ENCODE measurements at places on chromosomes 5 and 9.

DNA sequence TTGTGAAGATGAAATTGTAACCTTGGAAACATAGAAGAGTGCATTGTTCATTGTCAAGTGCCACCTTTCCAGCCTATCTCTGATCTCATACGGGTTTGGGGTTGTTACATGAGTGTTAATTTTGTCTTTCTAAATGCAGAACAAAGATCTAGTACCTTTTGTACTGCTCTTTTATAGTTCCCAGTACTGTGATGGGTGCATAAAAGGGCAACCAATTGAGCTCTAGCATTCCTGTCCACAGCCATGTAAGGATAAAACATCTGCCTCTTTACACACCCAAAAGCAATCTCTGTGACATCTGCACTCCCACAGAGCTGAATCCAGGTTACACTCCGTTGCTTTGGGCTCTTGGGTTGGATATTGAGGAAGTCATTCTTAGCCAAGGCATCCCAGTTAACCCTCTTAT is 255.2 kb downstream of the SGCD start:
- no peak for DNase-seq

- no peak for DNase-seq
Measured at GRCh38 chr9:14487547-14488185, 173.7 kb upstream of the NFIB start.

- no peak for DNase-seq
Measured at GRCh38 chr9:130175355-130175754, 3.2 kb downstream of the NCS1 start.

GRCh38 chr9:108551030-108551841 is 304.6 kb downstream of the ACTL7B start:
- DNase-seq: no peak

DNA sequence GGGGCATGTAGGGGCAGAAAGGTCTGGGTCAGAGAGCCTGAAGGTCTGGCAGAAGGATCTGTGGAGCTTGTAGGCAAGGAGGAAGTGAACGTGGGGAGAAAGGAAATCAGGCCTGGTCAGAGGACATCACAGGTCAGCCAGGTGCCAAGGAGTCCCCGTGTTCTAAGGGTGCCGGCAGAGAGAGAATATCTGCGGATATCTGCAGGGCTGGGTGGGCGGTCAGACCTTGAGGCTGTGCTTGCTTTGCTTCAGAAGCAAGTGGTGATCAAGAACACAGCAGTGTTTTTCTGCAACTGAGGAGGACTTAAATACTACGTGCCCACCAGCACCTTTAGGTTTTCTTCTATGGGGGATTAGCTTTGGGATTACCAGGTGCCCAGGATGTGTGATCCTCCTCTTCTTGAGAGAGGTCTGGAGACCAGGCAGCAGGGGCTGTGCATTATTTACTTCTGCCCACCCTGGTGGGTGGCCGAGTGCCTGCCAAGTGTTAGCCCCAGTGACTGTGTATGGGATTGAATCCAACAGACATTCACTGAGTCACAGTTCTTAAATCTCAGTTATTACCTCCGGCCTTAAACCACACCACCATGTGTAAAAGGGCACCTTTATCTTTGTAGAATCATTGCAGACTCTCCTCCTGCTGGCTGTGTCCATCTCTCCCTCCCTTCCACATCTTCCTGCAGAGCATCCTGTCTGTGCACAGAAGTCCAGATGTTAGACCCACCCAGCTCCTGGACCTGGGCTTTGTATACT is 12.5 kb upstream of the SHB start:
- DNase-seq: no peak

GRCh38 chr5:157562111-157562581 is 13.4 kb downstream of the ADAM19 start:
- DNase-seq: no peak

DNA sequence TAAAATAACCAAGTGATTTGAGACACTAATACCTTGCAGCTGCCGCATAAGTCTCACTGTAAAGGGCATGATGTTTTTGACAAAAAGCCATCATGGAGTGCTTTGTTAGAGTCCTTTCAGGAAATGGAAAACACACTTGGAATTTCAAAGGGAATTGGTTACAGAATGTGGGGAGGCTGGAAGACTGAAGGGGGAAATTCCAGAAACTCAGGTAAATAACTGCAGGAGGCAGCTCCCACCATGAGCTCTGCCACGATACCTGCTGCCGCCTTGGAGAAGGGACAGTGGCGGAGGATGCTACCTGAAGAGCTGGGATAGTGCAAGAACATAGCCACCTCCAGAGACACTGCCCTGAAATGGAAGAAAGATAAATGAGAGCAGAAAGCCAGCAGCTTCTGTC is 66.9 kb downstream of the PRKACG start:
- DNase-seq: no peak

DNA sequence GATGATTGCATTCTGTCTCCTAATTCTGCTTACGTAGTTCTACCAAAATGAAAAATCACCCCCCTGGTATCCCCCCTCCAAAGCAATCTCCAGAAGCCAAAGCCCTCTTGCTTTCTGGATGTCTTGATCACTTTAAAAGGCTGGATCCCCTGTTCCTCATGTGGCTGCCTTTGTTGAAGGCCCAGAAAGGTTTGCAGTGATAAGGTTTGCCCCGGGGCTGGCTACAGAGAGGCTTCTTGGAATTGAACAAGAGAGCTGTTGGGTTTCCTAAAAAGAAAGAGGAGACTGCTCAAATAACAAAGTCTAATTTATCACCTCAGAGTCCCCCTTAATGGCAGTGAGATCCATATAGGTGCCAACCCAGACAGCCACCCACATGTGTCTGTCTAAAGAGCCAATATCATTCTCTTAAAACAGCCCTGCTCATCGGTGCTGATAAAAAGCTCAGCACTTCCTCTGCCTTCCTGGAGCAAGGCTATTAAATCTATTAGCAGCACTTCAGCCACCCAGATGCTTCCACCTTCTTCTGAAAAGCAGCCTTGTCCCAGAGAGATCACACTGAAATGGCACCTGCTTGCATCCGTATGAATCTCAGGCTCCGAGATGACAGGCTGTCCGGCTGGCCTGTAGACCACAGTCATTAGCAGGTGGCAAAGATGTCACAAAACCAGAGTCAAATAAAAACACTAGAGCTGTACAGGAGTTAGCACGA is 70.9 kb downstream of the TEX10 start:
- DNase-seq: no peak

DNA sequence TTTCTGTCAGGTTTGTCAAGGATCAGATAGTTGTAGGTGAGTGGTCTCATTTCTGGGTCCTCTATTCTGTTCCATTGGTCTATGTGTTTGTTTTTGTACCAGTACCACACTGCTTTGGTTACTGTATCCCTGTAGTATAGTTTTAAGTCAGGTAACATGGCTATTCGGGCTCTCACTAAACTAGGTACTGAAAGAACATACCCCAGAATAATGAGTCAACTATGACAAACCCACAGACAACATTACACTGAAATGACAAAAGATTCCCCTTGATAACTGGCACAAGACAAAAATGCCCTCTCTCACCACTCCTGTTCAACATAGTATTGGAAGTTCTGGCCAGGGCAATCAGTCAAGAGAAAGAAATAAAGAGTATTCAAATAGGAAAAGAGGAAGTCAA is 535.3 kb upstream of the CYLC2 start:
- DNase-seq: no peak

GRCh38 chr5:176899946-176900779 is 1.0 kb upstream of the HK3 start:
- DNase-seq: no peak

- no peak for DNase-seq
Measured at GRCh38 chr9:135009794-135010585, 77.5 kb upstream of the OLFM1 start.

DNA sequence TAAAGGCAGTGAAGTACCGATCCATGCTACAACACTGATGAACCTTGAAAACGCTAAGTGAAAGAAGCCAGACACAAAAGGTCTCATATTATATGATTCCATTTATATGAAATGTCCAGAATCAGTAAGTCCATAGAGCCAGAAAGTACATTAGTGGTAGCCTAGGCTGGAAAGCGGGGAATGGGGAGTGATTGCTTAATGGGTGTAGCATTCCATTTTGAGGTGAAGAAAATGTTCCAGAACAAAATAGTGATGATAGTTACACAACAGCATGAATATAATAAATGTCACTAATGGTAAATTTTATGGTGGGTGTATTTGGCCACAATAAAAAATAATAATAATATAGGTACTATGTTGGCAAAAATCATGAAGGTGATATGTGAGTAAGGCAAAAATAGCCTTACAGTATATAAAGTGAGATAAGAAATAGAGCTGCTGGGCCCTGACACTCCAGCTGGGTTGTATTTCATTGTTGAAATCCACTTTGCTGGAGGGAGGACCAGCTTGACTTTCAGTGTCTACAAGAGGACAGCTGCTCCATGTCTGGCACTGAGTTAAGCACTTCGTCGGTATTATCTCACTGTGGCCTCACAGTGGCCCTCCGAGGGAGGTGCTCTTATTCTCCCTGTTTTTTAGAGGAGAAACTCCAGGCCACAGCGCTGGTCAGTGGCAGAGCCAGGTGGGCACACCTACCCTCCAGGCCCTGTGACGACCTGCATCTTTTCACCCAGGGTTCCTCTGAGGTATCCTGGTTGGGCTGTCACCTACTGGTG is 22.4 kb upstream of the ANGPTL2 start:
- DNase-seq: no peak

DNA sequence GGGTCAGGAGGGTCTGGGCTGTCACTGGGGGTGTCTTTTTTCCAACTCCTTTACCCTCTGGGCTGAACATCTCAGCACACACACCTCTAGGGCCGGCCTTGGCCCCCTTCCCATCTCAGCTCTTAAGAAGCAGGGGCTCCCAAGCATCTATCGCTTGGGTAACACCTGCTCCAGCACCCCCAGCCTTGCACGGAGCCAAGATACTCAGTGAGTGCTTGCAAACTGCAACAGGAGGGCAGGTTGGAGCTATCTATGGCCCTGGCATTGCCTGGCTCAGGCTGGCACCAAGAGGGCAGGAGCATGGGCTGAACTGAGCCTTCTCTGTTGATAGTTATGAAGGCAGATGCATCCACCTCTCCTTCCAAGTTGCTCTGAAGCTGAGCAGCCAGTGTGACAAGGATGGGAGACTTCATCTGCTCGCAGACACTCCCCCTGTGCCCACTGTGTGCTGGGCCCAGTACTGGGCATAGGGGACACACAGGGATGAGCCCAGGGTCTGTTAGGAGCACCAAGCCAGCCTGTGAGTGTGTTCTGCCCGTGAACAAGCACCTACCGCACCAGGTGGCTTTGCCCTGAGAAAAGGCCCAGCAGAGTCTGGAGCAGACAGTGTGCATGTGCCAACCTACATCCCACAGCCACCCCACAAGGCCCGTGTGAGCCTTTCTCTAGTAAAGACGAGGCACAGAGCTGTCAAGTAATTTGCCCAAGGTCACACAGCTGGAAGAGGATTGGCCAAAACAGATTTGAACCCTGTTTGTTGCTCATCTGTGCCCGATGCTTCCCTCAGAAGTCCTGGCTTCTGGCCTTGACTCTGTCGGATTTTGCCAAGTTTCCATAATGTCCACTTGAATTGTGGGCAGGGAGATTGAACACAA is 58.2 kb downstream of the PHF2 start:
- no peak for DNase-seq

- DNase-seq: no peak
Measured at GRCh38 chr9:95649801-95650213, 133.0 kb upstream of the PTCH1 start.

GRCh38 chr5:156803404-156803803 is 46.7 kb upstream of the PPP1R2B start:
- DNase-seq: no peak

- DNase-seq: no peak
Measured at GRCh38 chr5:116271446-116272025, 186.7 kb downstream of the COMMD10 start.

DNA sequence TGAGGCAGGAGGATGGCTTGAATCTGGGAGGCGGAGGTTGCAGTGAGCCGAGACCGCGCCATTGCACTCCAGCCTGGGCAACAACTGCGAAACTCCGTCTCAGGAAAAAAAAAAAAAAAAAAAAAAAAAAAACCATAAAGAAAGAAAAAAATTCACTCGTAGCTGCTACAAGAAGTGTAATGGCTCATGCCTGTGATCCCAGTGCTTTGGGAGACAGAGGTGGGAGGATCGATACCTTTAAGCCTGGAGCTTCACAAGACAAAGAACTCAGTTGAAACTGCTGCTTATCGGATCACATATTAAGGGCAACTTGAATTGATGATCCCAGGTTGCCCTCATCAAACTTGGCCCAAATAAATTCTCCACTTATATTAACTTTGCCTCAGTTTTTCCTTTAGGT is 1.0 kb upstream of the ZCCHC7 start:
- DNase-seq: no peak

DNA sequence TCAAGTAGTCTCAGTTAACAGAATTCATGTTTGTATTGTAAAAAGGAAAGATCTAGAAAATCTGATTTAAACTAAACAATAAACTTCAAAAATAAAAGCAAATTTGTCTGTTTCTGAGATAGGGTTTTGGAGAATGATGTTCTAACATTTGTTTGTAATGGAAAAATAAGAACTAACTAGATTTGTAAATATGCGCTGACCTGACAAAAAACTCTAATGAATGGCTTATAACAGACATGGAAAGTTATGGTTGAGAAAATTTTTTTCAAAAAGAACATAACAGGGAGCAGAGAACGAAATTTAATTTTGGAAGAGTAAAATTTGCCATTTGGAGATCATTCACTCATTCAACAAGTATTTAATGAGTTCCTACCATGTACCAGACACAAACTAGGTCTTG is 179.0 kb upstream of the TARS1 start:
- DNase-seq: no peak

DNA sequence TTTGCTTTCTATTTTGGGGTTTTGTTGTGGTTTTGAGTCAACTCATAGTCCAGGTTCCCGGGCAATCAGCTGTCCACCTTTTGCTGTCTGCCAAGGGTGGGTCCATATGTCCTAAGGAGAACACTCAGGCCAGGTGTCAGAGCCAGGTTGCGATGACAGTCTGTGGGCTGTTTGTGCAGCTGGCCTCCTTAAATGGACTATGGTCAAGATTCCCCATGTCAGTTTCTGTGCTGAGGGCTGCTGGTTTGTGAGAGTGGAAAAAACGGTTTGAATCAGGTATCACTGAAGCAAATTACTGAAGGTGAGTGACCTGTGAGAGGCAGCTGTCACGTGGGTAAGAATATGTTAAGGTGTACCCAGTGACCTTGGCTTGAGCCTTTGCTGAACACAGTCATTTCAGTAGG is 33.0 kb downstream of the SNX30 start:
- DNase-seq: no peak

- DNase-seq: no peak
Measured at GRCh38 chr5:108546939-108547338, 165.0 kb upstream of the FBXL17 start.

- peak; percentile 70 for DNase-seq
Measured at GRCh38 chr5:157855404-157855994, 3.4 kb downstream of the CLINT1 start.

GRCh38 chr9:104970271-104970987 is 42.5 kb upstream of the ABCA1 start:
- DNase-seq: no peak

- DNase-seq: no peak
Measured at GRCh38 chr9:133564451-133565116, 30.1 kb downstream of the ADAMTSL2 start.

DNA sequence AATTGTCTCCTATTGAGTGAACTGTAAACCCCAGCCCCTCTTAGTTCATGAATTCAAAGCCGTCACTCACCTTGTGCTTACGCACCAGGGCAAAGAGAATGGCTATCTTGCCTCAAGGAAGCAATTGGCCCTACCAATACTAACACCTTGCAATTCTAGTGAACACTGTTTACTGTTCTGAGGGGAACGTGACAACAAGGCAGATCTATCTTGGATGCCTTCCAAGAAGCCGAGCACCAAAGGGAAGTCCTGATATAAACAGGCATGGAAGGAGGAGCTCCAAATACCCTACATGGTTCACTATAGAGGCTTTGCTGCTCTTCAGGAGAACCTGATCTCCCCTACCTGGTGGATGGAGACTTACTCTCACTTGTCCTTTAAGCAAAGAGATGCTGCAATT is 1.7 kb upstream of the PLPPR1 start:
- no peak for DNase-seq

- DNase-seq: no peak
Measured at GRCh38 chr5:62574599-62574998, 4.0 kb upstream of the LRRC70 start.
